ENCODE measurements at places on chromosomes 3 and 15.
A peak's percentile ranks its signal among the peaks of the same experiment; 100 is the strongest.

GRCh38 chr15:94026458-94027304 is 204.7 kb upstream of the MCTP2 start:
- no peak for DNase-seq

DNA sequence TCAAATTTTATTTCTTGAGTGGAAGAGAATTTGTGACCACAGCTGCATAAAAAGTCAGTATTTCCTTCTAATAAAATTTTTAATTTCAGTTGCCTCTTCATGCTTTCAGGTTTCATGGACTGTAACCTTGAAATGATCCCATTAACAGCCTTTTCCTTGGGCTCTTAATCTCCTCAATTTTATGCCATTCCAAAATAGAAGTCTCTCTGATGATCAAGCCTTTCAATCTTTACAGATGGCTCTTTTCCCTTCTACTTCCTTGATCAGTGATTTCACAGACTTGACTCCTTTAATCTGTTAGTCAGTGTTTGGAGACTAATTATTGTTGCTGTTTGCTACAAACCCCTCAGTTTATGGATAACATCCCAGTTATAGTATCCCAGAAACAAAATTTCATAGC is 11.9 kb downstream of the TSC22D2 start:
- DNase-seq, result no peak

DNA sequence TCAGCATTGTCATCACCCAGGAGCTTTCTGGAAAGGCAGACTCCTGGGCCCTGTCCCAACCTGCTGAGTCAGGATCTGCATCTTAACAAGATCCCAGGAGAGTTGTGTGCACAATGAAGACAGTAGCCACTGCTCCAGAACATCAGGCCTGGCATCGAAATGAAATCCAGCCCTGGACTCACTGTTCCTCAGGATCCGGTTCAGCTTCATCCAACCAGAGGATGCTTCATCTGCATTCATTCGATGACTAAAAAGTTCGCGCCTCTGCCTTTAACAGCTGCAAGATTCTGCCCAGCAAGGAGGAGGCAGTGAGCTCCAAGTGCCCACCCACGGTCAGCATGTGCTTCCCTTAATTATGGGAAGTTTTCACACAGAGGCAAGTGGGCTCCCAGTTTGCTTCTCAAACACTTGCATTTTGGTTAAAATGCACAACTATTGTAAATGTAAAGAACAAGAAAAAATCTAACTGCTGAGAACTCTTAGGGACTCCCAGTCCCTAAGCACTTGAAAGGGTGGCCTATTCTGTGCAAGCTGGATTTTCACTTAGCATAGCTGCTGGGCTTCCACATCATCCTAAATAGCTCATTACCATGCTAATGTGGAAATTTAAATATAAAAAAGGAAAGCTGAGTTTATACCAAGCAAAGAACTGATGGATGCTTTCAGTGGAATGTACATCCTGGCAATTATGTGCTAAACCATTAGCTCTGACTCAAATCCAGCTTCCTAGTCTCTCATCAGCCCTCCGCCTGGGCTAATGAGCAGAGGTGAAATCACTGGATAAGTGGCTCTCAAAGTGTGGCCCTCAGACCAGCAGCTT is 25.5 kb upstream of the ESYT3 start:
- no peak for DNase-seq

DNA sequence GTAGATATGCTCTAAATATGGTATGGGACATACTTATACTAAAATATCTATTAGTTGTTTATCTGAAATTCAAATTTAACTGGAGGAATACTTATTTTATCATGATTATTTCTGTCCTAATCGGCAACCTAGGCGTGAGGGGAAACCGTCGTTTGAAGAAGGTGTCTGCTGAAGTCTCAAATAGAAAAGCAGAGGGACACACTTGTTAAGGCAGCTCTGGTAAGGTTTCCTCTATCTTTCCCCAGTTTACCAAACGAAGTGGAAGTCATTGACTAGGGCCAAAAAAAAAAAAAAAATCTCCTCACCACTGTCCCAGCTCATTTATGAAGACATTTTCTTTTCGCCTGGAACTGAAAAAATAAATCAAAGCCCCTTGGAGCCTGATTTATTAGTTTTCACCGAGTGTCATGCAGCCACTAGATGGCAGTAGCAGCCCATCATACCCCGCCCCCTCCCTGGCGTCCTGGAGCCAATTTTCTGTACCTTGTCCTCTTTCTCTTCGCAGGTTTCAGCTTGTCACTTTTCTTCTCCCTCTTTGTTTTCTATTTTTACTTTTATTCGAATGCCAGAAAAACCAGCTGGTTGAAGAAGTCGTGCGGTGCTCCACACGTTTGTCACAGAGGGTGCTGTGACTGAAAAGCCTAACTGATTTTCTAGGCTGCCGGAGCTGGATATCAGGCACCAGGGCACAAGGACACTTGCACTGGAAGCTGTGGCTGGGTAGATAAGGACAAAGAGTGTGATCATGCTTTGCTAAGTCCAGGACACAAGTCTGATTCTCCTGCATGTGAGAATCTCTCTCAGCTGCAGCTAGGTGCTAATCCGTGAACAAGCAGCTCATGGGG is 238.7 kb downstream of the ZPLD1 start:
- DNase-seq, result peak; percentile 63

GRCh38 chr3:159672728-159673688 is 315.6 kb upstream of the IL12A start:
- peak; percentile 24 for DNase-seq
